Ecto neural progenitor cell (in vitro differentiated cells): ENCODE measurements at places on chromosomes 13 and 19.

GRCh38 chr19:7000333-7000732, 20.9 kb downstream of the MBD3L2B start:
- DNase-seq = no peak

GRCh38 chr19:41753936-41754529, 1.3 kb upstream of the CEACAM6 start:
- no peak for DNase-seq

- DNase-seq = no peak
Observed at GRCh38 chr13:20544201-20544923, 18.7 kb upstream of the CRYL1 start.

GRCh38 chr19:17881701-17882100, 10.0 kb downstream of the SLC5A5 start:
- DNase-seq = no peak

- DNase-seq = no peak
Observed at GRCh38 chr13:38785042-38785441, 98.2 kb downstream of the FREM2 start.

DNA sequence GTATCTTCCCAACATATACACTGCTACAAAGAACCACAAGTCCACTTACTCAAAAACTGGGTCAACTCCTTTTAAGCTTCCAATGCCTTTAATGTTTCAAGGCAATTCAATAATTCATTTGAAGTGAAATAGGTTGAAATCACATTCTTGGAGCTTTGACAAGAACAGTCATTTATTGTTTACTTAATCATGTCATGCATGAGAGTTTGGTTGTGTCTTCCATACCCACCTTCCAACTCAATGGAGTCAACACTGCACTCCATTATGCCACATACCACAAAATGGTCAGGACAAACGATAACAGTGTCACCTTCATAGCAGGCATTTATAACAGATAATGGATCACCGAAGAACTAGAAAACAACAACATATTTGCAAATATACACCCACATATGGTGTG, 506.3 kb downstream of the UQCRFS1 start:
- DNase-seq = no peak

- no peak for DNase-seq
Observed at GRCh38 chr19:39481229-39481545, 549 bp downstream of the TIMM50 start.

- no peak for DNase-seq
Observed at GRCh38 chr13:91375116-91375729, 23.2 kb upstream of the GPC5 start.

DNA sequence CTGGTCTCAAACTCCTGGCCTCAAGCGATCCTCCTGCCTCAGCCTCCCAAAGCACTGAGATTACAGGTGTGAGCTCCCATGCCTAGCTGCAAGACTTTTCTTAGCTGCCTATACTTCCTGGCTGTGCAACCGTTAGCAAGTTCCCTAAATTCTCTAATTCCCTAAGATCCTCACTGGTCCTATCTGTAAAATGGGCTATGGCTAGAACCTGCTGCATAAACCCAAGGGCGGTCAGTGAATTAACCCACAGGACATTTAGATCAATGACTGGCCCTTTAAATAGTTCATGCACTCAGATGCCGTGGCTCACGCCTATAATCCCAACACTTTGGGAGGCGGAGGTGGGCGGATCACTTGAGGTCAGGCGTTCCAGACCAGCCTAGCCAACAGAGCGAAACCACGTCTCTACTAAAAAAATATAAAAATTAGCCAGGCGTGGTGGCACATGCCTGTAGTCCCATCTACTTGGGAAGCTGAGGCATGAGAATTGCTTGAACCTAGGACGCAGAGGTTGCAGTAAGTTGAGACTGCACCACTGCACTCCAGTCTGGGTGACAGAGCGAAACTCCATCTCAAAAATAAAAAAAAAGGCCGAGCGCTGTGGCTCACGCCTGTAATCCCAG, 4.1 kb upstream of the C19orf53 start:
- no peak for DNase-seq

DNA sequence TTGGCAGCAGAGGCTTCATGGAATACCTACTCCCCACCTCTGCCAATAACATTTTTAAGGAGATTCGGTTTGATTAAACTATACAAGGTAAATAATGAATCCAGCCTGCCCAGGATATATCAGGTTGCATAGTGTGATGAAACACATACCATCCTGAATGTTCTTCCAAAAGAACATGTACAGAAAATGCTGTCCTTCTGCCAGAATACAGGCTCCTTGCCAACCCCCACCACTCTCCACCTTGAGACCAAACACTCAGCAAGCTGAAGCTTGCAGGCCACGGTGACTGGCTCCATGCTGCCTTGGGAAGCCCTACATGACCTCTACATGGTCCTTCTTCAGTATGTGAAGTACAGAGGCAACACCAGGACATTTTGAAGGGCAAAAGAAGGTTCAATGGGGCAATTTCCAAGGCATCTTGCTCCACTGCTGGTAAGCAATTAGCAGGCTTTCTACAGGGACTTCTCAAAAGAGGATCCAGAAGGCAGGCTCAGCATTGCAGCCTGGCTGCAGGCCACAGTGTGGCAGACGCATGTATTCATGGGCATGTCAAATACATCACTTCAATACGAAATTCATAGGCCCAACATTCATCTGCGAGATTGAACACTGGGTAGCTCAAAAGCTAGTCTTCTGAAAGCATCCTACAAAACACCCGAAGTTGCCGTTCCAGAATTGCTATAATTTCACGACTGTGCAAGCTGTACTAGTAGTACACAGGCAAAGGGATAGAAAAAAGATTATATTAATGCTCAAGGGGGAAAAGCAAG, 62.4 kb upstream of the SERP2 start:
- no peak for DNase-seq

DNA sequence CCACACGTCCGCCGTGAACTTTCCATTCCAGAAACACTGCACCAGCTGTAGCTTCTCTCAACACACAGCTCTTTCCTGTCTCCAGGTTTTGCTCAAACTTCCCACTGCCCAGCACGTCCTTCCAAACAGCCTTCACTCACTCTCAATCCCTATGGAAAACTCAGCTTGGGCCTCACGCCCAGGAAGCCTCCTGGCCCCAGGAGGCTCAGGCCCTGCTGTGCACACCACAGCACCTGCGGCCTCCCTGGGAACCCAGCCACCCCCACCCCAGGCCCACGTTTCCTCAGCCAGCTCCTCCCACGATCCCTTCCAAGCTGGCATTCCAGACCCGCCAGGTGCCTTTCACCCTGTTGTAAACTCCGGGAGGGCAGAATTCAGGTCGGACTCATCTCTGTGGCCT, 35.2 kb downstream of the C13orf46 start:
- no peak for DNase-seq

DNA sequence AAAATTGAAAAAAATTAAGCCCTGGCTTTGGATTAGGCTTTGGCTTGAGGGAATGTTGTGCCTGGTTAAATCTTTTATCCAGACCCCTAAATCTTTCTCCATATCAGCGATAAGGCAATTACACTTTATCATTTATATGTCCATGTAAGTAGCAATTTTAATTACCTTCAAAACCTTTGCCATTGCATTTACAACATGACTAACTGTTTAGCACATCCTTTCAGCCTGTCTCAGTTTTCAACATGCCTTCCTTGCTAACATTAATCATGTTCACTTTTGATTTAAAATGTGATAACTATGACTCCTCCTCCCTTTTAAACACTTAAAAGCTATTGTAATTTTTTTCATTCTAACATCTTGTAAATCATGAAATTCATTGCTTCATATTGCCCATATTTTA, 583.7 kb downstream of the SLITRK1 start:
- DNase-seq = no peak

GRCh38 chr13:112446347-112446861, 70.2 kb downstream of the SPACA7 start:
- peak; percentile 37 for DNase-seq

DNA sequence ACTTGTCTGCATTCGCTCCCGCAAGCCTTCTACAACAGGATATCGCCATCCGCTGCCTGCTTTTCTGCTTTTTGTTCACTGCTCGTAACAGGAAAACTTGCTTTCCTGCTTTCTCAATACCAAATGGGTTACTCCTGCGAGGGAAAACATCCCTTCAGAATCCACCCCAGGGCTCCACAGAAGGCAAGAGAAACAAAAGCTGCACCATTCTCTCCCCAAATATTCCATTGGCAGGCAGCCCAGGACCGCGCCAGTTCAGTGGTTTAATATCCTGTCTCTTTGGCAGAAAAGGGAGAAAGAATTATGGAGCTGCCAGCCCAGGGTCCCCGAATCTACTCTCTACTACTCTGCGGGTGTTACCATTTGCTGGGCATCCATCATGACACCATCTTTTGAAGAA, 84.7 kb upstream of the DOCK9 start:
- no peak for DNase-seq

DNA sequence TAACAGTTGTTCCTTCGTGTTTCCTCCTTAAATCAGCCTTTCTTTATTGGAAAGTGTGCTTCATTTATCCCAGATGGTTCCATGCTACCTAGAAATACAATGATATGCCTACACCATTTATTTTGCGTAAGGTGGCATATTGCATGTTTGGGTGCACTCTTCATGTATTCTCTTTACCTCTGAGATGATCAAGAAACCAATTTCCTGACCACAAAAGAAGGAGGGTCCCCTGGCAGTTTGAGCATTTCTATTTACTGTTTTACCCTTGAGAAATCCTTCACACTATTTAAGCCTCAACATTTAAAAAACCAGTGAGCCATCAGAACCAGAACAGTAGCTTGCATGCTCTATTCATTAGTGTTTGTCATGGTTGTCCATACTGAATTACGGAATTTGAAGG, 354.0 kb downstream of the MTUS2 start:
- DNase-seq = no peak

DNA sequence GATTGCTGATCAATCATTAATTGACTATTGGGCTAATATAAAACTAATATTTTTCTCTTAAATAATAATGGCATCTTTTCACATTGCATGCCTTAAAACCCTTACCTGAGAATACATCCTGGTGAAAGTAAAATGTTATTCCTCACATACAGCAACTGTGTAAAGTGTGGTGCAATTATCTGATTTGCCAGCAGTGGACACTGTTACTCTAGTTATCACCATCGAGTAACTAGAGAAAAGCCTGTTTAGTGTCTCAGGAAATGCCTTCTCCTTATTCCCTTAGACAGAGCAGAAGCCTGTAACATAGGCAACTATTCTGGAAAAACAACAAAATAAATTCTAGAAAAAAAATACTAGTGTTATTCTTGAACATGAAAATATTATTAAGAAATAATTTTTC, 459.8 kb downstream of the FGF14 start:
- no peak for DNase-seq

DNA sequence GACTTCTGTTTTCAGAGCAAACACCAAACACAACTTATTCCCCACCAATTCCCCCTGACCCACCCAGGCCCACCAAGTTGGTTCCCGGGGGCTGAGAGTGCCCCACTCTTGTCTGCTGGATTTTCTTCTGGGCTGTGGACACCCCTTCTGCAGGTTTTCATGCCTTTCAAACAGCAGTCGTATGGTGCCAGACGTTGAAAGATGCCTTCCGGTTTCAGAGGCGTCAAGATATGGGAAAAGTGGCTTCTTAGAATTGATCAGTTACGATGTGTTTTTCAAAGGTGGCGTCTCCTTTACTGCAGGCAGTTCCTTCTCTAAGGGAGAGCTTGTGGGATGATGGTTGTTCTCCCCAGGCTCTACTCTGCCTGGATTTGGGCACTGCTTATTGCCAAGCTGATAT, 12.7 kb downstream of the CLEC11A start:
- DNase-seq = no peak

- no peak for DNase-seq
Observed at GRCh38 chr19:56751078-56751489, 79.5 kb upstream of the ZNF835 start.

GRCh38 chr13:110284779-110285484, 22.0 kb downstream of the COL4A1 start:
- no peak for DNase-seq

- no peak for DNase-seq
Observed at GRCh38 chr13:49265822-49266221, 18.1 kb downstream of the CDADC1 start.

GRCh38 chr13:112449545-112449930, 73.4 kb downstream of the SPACA7 start:
- peak; percentile 35 for DNase-seq

DNA sequence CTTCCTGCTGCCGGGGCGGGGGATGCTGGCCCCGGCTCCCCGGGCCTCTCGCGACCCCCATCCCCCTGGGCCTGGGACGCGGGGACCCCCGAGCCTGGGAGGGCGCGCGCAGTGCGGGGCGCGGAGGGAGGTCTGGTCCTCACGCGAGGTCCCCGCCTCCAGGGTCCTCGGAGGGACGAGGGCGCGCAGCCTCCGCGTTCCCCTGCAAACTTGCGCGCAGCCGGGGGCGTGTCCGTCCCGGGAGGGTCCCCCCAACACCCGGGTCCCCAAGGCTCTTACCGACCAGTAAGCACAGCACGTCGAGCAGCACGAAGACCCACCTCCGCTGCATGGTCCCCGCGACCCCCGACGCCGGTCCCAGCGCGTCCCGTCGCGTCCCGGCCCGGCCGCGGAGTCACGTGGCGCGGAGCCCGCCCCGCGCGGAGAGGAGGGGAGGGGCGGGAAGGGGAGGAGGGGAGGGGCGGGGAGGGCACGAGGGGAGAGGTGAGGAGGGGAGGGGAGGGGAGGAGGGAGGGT, at the start of gene PLPP2:
Gene PLPP2, minus strand, starts transcription at position 398 of the 516 bp plus-strand sequence. Its CDS starts 67 bp downstream, at position 331.
- no peak for DNase-seq

GRCh38 chr13:87820241-87820640, 149.1 kb downstream of the SLITRK5 start:
- no peak for DNase-seq

GRCh38 chr13:42405665-42406390, 133.9 kb downstream of the AKAP11 start:
- DNase-seq = no peak

GRCh38 chr13:92804926-92805325, 421.7 kb upstream of the GPC6 start:
- no peak for DNase-seq

GRCh38 chr19:38149661-38150061, 74.4 kb downstream of the DPF1 start:
- no peak for DNase-seq

GRCh38 chr13:30791354-30792001, 56.1 kb downstream of the ALOX5AP start:
- no peak for DNase-seq

DNA sequence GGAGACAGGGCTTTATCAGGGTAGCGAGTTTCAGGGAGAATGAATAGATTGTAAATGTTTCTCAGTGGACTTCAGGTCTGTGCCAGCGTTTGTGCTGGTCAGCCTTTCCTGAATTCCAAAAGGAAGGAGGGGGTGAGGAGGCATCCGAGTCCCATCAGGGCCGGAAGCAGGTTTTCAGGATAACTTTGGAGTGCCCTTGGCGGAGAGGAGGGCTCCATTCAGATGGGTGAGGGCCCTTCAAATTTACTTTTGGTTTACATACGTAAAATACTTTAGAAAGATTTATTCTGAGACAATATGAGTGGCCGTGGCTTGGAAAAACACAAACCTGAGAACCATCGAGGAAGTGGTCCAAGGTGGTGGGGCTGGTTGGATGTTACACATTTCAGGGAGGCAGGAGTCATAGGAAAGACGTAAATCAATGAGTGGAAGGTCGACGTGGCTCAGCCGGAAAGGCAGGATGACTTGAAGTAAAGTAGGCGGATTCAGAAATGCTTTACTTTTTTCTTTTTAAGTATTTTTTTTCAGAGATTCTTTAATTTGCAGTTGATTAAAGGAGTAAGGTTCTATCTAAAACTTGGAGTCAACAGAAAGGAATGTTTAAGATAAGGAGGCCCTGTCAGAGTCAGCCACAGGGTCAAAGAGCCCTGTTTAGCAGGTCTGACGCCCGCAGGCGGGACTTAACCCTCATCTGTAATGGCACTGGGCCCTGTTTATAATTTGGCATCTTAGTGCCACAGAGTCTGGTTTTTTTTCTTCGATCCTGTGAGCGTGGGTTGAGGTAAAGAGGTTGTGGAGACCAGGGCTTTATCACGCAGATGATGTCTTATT, 32.8 kb downstream of the ATP11A start:
- DNase-seq = no peak
